Ovary (tissue), 10 donors: ENCODE measurements at places on chromosomes 13 and 19.

GRCh38 chr19:7292950-7293761 is 1.1 kb downstream of the INSR start:
- peak; percentile 57 for DNase-seq

DNA sequence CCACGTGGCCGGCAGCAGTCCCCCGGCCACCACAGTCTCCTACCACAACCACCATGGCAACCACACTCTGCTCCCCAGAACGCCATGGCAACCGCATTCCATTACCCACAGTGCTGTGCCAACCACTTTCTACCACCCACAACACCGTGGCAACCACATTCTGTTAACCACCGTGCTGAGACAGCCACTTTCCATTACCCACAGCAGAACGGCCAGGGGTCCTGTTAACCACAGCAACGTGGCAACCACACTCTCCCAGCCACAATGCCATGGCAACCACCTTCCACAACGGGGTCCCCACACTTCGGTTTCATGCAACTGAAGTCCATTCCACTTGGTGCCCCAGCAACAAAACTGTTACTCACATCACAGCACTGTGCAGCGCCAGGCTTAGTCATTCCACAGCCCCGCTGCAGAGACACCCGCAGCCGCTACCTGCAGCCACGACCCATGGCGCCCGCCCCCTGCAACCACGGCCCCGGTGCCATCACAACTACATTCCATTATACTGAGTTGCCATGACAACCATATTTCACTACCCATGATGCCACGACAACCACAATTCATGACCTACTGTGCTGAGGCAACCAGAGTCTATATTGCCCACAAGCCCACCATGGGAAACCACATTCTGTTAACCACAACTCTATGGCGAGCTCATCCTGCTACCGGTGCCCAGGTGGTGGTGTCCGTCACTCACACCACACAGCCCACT is 10.0 kb downstream of the DPF1 start:
- DNase-seq = no peak

GRCh38 chr19:41226053-41226873 is 7.2 kb downstream of the AXL start:
- DNase-seq = peak; percentile 85

GRCh38 chr13:70520275-70521036 is 412.2 kb upstream of the KLHL1 start:
- no peak for DNase-seq

DNA sequence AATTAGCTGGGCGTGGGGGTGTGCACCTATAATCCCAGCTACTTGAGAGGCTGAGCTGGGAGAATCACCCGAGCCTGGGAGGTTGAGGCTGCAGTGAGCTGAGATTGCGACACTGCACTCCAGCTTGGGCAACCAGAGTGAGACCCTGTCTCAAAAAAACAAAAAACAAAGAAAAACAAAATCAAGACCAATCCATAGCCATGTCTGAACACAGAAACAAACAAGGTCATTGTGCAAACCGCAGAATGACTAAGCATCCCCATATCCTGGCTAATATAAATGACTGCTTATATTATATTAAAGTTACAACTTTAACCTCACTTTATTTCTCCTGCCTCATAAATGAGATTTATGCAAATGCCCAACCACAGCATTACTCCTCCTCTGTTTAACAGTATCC is 2.3 kb upstream of the LYPD3 start:
- no peak for DNase-seq

GRCh38 chr19:13277104-13277809 is 127.0 kb downstream of the IER2 start:
- peak; percentile 49 for DNase-seq
